ENCODE measurements at places on chromosomes 6 and 20.

- DNase-seq: no peak
Observed at GRCh38 chr6:33903579-33903978, 99.8 kb upstream of the MLN start.

GRCh38 chr20:54920491-54920890 is 445.1 kb downstream of the DOK5 start:
- no peak for DNase-seq

- no peak for DNase-seq
Observed at GRCh38 chr20:48697845-48698491, 129.8 kb downstream of the PREX1 start.

DNA sequence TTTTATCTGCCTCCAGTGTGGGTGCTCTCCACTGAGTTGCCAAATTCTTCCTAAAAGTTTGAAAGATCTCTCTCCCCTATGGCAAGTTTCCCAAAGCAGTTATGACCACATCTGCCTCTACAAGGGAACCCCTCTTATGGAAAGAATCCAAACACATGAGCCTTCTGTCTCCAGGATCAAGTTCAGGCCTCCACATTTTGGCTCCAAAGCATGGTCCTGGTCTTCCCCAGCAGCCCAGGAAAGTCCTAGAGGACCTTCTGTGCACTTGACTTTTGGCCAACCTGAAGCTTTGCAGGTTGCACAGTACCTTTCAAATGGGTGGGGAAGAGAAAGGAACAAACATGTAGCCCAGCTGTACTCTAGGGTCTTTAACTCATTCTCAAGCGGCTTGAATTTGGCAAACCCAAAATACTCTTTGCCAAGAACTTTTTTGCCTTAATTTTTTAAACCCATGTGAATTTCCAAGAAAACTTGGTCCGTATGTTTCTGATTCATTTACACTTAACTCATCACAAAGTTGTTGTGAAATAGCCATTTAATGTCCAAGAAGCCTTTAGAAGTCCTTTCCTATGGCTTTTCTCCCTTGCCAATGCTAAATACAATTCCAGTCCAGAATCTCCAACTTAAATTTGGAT is 240.1 kb upstream of the TBX18 start:
- DNase-seq: no peak

DNA sequence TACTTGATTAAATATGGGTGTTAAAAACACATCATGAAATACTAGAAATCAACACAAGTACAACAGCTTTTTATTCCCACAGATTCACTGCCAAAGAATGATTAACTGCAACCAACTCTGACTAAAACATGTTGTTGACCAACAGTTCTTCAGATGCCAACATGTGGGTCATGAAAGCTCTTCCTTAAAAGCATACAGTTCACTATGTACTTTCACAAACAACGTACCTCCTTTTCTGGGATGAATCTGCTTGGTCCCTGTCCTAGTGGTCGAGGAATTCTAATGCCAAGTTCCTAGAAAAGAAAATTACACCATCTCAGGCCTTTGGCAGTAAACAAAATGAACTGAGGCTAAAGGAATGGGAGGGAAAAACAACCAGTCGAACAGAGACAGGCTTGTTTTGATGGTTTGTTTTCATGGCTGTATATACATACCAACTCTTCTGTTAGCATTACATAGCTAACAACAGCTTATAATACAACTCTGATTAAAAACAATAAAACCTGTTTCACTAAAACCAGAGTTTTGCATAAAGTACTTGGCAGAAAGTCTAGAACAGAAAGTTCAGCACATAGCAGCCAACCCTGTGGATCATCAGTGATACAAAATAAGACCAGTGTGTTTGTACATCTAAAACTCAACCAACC is 92.5 kb downstream of the SESN1 start:
- DNase-seq: no peak

- DNase-seq: no peak
Observed at GRCh38 chr6:169362501-169363121, 109.0 kb upstream of the THBS2 start.

- no peak for DNase-seq
Observed at GRCh38 chr6:154526996-154527395, 16.5 kb upstream of the CNKSR3 start.

- DNase-seq: no peak
Observed at GRCh38 chr6:116975600-116975999, 98.6 kb downstream of the RFX6 start.

DNA sequence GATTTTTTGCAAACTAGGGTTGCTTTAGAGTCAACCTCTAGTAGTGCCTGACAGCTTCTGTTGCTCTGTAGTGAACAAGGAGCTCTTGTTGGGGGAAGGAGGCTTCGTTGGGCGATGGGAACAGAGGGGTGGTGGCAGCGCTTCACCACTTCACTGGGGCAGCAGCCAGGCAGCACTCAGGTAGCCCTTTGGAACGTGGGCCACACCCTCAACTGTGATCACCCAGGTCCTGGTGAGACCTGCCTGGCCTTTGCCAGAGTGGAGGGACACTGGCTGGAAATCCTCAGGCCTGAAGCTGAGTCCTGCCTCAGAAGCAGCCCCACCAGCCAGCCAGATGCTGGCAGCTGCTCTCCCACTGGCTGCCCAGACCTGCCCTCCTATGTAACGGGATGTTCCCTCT is 10.4 kb upstream of the EDN3 start:
- no peak for DNase-seq

DNA sequence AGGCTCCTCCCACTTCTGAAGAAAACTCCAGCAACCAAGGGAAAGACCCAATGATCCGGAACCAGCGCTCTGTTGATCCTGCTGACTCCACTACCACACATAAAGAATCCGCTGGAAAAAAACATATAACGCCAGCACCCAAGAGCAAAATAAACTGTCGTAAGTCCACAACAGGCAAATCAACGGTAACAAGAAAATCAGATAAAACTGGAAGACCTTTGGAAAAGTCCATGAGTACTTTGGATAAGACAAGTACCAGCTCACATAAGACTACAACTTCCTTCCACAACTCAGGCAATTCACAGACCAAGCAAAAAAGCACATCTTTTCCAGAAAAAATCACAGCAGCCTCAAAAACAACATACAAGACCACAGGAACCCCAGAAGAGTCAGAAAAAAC is 8.0 kb downstream of the MUCL3 start:
- no peak for DNase-seq

GRCh38 chr6:85129881-85130280 is 320.0 kb upstream of the NT5E start:
- no peak for DNase-seq

- DNase-seq: no peak
Observed at GRCh38 chr6:49849213-49849907, 17.0 kb downstream of the CRISP1 start.

- no peak for DNase-seq
Observed at GRCh38 chr6:71457929-71458328, 169.3 kb downstream of the OGFRL1 start.

- no peak for DNase-seq
Observed at GRCh38 chr6:16746812-16747211, 14.4 kb downstream of the ATXN1 start.

DNA sequence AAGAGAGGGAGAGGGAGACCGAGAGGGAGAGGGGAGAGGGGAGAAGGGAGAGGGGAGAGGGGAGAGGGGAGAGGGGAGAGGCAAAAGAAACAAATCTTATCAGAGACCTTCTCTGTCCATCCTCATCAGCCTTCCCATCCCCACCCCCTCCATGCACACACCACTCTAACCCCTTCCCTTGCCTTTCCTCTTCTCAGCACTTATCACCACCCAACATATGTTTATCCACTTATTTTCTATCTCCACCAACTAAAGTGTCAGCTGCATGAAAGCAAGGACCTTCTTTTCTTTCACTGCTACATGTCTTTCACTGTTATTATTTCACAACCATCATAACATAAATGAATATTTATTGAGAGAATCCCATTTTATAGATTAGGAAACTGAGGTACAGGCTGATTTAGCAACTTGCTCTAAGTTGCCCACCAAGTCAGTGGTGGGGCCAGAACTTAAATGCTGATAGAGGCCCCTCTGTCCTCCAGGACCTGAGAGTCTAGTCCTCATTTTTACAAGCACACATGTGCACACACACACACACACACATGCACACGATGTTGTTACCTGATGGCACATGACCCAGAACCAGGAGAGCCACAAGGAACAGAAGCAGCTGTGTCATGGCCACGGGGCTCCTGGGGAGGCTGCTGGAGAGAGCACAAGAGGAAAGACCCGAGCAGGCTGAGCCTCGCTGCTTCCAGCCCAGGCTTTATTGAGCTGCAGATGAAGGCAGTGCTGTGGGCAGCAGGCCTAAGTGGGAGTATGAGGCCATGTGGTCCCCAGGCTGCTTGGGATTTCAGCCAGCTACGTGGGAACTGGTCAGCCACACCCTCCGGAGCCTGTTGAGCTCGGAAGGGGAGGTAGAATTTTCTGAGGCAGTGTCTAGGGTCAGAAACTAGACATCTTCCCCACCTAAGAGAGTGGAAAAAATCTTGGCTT is 2.3 kb downstream of the DEFB124 start:
- DNase-seq: no peak

- no peak for DNase-seq
Observed at GRCh38 chr6:126983779-126984178, 134.7 kb upstream of the RSPO3 start.

DNA sequence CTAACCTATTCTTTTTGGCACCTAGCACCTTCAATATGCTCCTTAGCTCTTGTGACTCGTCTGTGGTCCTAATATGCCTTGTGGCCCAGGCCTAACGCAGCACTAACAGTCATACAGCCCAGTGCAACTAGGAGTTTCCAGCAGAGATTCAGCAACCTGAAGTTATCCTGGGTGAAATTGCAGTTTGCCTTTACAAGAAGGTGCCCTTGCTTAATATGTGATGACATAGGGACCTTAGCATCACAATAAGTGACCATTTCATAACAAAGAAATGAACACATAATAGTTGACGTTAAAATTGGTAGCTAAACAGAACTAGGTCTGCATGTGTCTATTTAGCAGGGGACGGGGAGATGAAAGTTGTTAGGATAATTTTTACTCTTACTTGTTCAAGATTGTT is 10.1 kb downstream of the FIG4 start:
- no peak for DNase-seq

DNA sequence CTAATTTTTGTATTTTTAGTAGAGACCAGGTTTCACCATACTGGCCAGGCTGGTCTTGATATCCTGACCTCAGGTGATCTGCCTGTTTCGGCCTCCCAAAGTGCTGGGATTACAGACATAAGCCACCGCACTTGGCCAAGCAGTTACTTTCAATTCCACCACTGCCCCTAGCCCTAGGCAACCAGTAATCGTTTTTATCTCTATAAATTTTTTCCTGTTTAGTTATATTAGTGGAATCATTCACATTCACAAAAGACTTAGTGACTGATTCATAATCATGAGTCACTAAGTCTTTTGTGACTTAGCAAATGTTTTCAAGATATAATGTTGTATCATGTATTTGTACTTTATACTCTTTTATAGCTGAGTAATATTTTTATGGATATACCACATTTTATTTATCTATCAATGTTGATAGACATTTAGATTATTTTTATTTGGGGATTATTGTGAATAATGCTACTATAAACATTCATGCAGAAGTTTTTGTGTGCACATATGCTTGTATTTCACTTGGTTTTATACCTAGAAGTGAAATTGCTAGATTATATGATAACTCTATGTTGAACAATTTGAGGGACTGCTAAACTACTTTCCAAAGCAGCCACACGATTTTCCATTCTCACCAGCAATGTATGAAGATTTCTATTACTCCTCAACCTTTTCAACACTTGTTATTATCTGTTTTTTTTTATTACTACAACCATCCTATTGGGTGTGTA is 421.4 kb upstream of the ID4 start:
- DNase-seq: no peak

GRCh38 chr20:858011-858410 is 24.5 kb downstream of the FAM110A start:
- no peak for DNase-seq

DNA sequence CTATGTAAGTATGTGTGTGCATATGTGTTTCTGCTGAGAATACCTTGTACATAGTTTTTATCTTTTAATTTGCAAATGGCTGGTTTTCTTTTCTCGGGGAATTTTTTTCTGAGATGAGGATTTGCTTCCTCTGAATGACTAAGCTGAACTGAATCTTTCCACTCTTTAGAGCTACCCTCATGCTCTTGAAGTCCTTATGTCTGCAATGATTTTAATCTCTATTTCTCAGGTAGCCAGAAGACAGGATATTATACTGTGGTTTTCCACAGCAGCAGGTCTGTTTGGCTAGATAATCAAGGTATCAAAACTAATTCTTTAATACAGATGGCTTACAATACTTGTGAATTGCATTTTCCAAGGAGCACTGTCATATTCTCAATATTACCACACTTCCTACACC is 114.7 kb downstream of the PLCB1 start:
- DNase-seq: no peak

DNA sequence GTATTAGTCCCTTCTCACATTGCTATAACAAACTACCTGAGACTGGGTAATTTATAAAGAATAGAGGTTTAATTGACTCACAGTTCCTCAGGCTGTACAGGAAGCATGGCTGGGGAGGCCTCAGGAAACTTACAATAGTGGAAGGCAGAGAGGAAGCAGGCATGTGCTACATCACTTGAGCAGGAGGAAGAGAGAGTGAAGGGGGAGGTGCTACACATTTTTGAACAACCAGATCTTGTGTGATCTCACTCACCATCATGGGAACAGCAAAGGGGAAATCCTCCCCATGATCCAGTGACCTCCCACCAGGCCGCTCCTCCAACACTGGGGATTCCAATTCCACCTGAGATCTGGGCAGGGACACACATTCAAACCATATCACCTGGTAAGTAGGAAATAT is 630.6 kb downstream of the QKI start:
- no peak for DNase-seq

DNA sequence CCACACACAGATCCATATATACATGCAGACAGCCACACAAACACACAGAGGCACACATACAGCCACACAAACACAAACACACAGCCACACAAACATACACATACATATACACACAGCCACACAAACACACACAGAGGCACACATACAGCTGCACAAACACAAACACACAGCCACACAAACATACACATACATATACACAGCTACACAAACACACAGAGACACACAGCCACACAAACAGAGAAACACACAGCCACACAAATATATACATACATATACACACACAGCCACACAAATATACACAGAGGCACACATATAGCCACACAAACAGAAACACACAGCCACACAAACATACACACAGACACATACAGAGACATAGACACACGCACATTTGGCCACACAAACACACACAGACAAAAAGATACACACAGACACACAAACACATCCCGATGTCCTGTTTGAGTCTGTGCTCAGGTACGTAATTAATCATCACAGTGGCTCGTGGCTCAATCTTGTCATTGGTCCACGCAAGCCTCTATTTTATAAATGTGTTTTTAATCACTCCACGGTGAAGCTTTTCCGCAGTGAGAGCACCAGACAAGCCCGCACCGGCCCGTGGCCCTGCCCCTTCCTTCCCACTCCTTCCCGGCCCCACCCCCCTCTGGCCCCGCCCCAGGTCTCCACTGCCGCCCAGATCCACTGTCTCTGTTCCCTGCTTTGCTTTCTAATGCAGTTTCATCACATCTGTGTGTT is 135.3 kb downstream of the CDH4 start:
- DNase-seq: no peak

Data from nucleus accumbens (tissue), 56 donors.